ENCODE measurements at places on chromosomes 11 and 22. TPM values are rescaled to one million over a fixed set of nuclear protein-coding genes. Genes with fewer than 3 reads are reported as not detected.

PAMR1 gene
- 29.9 TPM for total RNA-seq

- no peak for DNase-seq
- H3K27me3 ChIP-seq: no peaks in the 10 kb centered on the region
These were observed 4.4 kb upstream of the PGAP2 start for GRCh38 chr11:3803726-3804495.

VPS26B gene
- total RNA-seq: 21.0 TPM

GRCh38 chr11:96614101-96614500 is 224.3 kb downstream of the JRKL start:
- no peaks in the 10 kb centered on the region for H3K27me3 ChIP-seq
- no peak for DNase-seq
- peaks cover 3% of the 10 kb centered on the region for H3K4me1 ChIP-seq
- H3K36me3 ChIP-seq: no peaks in the 10 kb centered on the region
- no peak overlapping the region for H3K4me3 ChIP-seq

DNA sequence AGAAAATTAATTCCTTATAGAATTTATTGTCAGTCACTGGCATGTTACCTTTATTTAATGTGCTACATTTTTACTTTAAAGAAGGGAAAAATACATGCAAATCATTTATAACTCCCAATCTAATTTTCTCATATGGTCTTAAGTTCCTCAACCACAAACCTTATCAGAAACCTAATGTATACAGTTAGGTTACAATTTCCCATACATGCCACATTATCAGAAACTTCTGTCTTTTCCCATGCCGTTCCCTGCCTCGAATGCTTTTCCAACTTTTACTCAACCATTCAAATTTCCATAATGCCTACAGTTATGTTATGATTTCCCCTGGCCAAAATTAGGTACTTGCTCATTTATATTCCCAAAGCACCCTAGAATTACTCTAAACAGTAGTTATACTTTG is 13.5 kb downstream of the RSF1 start:
- H3K27ac ChIP-seq: no peak overlapping the region
- no peak for DNase-seq
- peaks cover 6% of the 10 kb centered on the region for H3K36me3 ChIP-seq
- no peaks in the 10 kb centered on the region for H3K4me1 ChIP-seq
- no peaks in the 10 kb centered on the region for H3K27me3 ChIP-seq

DNA sequence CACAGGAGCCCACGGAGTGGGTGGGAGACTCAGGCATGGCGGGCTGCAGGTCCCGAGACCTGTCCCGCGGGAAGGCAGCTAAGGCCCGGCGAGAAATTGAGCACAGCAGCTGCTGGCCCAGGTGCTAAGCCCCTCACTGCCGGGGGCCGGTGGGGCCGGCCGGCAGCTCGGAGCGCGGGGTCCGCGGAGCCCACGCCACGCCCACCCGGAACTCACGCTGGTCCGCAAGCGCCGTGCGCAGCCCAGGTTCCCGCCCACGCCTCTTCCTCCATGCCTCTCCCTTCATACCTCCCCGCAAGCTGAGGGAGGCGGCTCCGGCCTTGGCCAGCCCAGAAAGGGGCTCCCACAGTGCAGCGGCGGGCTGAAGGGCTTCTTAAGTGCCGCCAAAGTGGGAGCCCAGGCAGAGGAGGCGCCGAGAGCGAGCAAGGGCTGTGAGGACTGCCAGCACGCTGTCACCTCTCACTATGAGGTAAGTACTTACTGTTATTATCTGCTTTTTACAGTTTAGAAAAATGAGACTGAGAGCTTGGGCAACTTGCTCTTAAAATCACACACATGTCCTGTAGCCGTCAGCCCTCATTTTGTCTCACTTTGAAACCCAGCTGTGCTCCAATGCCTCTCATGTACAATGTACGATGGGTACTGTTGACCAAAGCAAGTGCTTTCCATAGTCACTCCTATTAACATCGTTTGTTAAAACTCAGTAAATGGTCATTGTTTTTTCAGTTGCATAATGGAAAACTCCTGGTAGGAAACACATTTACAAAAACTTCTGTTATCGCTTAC is 12.2 kb upstream of the OR10D3 start:
- no peaks in the 10 kb centered on the region for H3K36me3 ChIP-seq
- no peak overlapping the region for H3K27ac ChIP-seq
- H3K27me3 ChIP-seq: no peaks in the 10 kb centered on the region
- no peaks in the 10 kb centered on the region for H3K4me1 ChIP-seq
- H3K4me3 ChIP-seq: no peak overlapping the region
- DNase-seq: no peak

OR2D2 gene
- not detected for total RNA-seq

- H3K27ac ChIP-seq: no peak overlapping the region
- no peak overlapping the region for H3K4me3 ChIP-seq
- H3K4me1 ChIP-seq: no peaks in the 10 kb centered on the region
- no peaks in the 10 kb centered on the region for H3K27me3 ChIP-seq
- peak; percentile 79 for DNase-seq
- no peaks in the 10 kb centered on the region for H3K36me3 ChIP-seq
These were observed 34.8 kb upstream of the PSMA1 start for GRCh38 chr11:14554959-14555358.

ESRRA gene
- 30.1 TPM for total RNA-seq

- no peak overlapping the region for H3K27ac ChIP-seq
- DNase-seq: no peak
- H3K36me3 ChIP-seq: peaks cover 9% of the 10 kb centered on the region
- no peaks in the 10 kb centered on the region for H3K27me3 ChIP-seq
These were observed 28.6 kb downstream of the LRP5 start for GRCh38 chr11:68340784-68341556.

DNA sequence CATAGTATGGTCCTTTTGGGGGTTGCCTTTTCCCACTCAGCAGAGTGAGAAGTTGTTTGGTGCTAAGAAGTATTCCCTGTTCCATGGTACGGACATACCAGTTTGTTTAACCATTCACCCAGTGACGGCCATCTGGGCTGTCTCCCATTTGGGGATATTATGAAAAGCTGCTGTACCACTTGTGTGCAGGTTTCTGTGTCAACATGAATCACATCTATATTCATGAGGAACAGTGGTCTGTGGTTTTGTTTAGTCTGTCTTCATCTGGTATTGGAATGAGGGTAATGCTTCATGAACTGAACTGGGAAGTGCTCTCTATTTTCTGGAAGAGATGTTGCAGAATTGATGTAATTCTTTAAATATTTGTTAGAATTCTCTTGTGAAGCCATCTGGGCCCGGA is 89.5 kb downstream of the TRMU start:
- no peaks in the 10 kb centered on the region for H3K4me1 ChIP-seq
- H3K27me3 ChIP-seq: peaks cover 6% of the 10 kb centered on the region
- no peak overlapping the region for H3K27ac ChIP-seq
- no peak for DNase-seq
- no peak overlapping the region for H3K4me3 ChIP-seq
- H3K36me3 ChIP-seq: no peaks in the 10 kb centered on the region

GRCh38 chr11:68038718-68039525 is at the start of gene TCIRG1:
TCIRG1 (plus strand) TSS chr11:68039025; CDS start chr11:68041272, 2,247 bp downstream.
- peak within 1 kb of the TSS; percentile 61 for H3K4me3 ChIP-seq
- peaks cover 71% of the 10 kb centered on the region for H3K4me1 ChIP-seq
- peaks cover 24% of the 10 kb centered on the region for H3K36me3 ChIP-seq
- DNase-seq: peak; percentile 93
- no peaks in the 10 kb centered on the region for H3K27me3 ChIP-seq
- H3K27ac ChIP-seq: peak within 1 kb of the TSS; percentile 87

DNA sequence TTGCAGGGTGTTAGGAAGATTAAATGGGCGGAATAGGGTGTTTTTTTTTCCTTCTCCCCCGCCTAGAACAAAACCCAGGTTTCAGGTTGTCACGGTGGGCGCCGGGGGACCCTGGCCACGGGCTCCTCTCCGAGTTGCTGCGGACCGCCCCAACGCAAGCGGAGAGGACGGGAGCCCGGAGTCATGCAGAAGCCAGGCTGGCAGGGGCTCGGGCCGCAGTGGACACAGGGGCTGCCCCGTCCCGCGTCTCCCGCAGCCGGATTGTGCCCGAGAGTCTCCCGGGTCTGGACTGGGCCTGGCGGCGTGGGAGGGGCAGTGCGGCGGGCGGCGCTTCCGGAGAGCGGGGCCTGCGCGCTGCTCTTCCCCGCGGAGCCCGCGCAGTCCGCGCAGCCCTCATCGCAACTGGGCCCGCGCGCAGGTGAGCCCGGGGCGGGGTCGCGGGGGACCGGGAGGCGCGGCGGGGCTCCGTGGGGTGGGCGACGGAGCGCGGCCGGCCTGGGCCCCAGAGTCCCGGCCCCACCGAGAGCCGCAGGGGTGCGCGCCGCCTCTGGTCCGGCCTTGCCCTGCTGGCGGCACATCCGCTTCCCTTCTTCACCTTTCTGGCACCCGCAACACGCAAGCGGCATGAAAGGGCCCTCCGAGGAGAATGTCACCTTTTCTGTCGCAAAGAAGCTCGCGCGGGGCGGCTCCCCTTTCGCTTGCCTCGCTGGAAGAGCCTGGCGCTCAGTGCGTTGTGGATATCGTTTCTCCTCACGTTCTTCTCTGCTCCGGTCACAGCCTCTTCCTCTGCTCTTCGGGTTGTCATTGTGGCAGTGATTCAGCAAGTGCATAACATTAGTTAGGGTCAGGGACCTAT is at the start of gene TIRAP:
TIRAP (plus strand) TSS at position 358 of the 856 bp plus-strand sequence. CDS start 7,802 bp downstream, outside the sequence.
- H3K27ac ChIP-seq: peak within 1 kb of the TSS; percentile 91
- H3K4me3 ChIP-seq: peak within 1 kb of the TSS; percentile 78
- DNase-seq: peak; percentile 77
- H3K4me1 ChIP-seq: peaks cover 18% of the 10 kb centered on the region
- H3K27me3 ChIP-seq: no peaks in the 10 kb centered on the region

DNA sequence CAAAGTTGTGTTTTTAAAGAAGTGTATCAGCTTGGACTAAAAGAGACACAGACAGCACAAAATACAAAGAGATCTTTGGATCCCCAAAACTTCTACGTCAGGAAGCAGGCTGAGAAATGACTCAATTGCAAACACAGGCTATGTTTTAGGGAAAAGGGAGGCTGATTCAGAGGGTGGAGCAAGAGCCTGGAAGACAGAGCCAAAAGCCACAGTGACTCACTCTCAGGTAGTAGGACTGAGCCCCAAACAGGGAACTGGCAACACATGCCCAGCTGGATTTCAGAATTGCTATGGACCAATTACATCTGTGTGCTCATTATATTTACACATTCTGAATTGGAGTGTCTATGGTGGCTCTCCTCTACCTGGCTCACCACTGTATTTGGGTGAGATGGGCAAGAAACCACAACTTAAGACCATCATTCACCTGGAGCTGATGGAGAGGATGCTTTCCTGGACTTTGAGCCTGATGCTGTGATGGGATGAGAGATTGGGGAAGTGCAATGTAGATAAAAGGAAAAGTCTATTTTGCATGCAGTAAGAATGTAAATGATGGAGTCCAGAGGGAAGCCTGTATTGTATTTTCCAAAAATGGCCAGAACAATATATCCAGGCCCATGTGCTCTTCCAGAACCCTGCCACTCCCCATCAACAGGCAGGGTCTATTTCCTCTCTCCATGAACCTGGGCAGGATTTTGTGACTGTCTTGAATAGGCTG is 20.8 kb upstream of the LINC01488 start:
- no peaks in the 10 kb centered on the region for H3K36me3 ChIP-seq
- no peak for DNase-seq
- H3K4me3 ChIP-seq: no peak overlapping the region

KRTAP5-1 gene
- not detected for total RNA-seq

- peaks cover 9% of the 10 kb centered on the region for H3K4me1 ChIP-seq
- peak overlapping the region; percentile 89 for H3K4me3 ChIP-seq
- DNase-seq: peak; percentile 93
- H3K27me3 ChIP-seq: no peaks in the 10 kb centered on the region
- H3K27ac ChIP-seq: peak overlapping the region; percentile 94
These were observed 725 bp downstream of the ARHGAP42 start for GRCh38 chr11:100687630-100688395.

TCN2 gene
- total RNA-seq: 7.4 TPM

GRCh38 chr11:47121056-47121455 is 55.6 kb downstream of the ARFGAP2 start:
- H3K27me3 ChIP-seq: no peaks in the 10 kb centered on the region
- DNase-seq: no peak
- no peak overlapping the region for H3K4me3 ChIP-seq
- H3K27ac ChIP-seq: no peak overlapping the region

DRD4 gene
- 0.22 TPM for total RNA-seq

- H3K4me1 ChIP-seq: no peaks in the 10 kb centered on the region
- no peak for DNase-seq
- H3K4me3 ChIP-seq: no peak overlapping the region
- H3K27ac ChIP-seq: no peak overlapping the region
- no peaks in the 10 kb centered on the region for H3K27me3 ChIP-seq
These were observed 62.4 kb upstream of the CCDC179 start for GRCh38 chr11:22922672-22923071.

DNA sequence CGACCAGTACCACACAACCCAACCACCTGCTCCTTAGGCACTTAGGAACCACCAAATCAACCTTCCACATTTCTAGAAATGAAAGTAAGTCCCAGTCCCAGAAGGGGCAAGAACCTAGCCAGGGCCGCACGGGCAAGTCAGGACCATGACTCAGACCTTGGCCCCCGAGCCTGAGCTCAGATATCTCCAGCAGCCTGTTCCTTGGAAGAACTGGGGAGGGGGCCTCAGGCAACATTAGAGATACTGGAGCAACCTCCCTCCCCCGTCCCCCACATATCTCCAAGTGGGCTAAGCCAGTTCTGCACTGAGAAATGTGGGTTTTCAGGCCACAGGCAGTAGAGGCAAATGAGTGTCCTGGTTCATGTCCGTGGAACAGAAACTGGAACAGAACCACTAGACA is 7.7 kb downstream of the ARAP1 start:
- no peak overlapping the region for H3K4me3 ChIP-seq
- H3K27me3 ChIP-seq: no peaks in the 10 kb centered on the region
- no peaks in the 10 kb centered on the region for H3K36me3 ChIP-seq
- peaks cover 20% of the 10 kb centered on the region for H3K4me1 ChIP-seq
- DNase-seq: no peak
- no peak overlapping the region for H3K27ac ChIP-seq

DNA sequence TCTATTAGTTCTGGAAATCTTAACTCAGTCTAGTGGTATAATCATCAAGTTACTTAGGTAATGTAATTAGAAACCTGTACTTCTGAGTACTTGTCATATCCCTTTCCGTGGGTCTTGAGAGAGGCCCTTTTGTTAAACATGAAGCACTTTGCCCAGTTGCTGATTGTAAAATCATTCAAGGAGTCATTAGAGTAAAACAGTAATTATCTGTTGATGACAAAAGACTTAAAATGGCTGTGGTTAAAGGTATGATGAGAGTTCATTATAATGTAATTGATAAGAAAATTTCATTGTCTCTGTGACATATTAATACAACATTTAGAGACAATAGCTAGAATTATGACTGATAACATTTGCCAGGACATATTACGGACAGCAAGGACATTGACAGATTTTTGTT is 34.3 kb downstream of the PRR5L start:
- no peaks in the 10 kb centered on the region for H3K27me3 ChIP-seq
- no peak overlapping the region for H3K27ac ChIP-seq
- H3K36me3 ChIP-seq: no peaks in the 10 kb centered on the region
- no peaks in the 10 kb centered on the region for H3K4me1 ChIP-seq
- H3K4me3 ChIP-seq: no peak overlapping the region

UPK3A gene
- not detected for total RNA-seq

C1QTNF4 gene
- total RNA-seq: 11.3 TPM

TSG101 gene
- total RNA-seq: 79.4 TPM

TRPM5 gene
- total RNA-seq: under 0.01 TPM

CASP1 gene
- total RNA-seq: 7.0 TPM

ANGPTL5 gene
- 9.4 TPM for total RNA-seq
